ENCODE measurements at places on chromosomes 6 and 20. TPM values are rescaled to one million over a fixed set of nuclear protein-coding genes. Genes with fewer than 3 reads are reported as not detected.

GRCh38 chr6:17705428-17705777 is 1.3 kb downstream of the NUP153 start:
- no peak for DNase-seq

GRCh38 chr6:52650941-52651340 is 20.0 kb upstream of the TMEM14A start:
- DNase-seq: no peak

DNA sequence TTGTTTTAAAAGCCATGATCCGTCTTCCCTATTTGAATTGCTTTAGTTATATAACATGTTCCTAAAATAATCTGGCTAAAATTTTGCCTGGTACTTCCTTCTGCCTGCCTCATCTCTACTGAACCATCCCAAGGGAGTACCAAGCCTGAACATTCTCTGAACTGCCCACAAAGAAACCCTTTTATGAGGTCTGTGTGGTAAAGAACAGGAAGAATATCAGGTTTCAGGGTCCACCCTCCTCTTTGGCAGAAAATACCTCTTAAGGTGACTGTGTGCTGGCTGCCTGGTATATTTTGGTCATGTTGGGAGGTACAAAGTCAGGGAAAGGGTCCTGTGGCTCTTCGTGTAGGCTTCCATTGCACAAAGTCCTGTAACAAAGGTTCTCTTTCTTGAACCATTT is 574.1 kb upstream of the CHD6 start:
- no peak for DNase-seq

DNA sequence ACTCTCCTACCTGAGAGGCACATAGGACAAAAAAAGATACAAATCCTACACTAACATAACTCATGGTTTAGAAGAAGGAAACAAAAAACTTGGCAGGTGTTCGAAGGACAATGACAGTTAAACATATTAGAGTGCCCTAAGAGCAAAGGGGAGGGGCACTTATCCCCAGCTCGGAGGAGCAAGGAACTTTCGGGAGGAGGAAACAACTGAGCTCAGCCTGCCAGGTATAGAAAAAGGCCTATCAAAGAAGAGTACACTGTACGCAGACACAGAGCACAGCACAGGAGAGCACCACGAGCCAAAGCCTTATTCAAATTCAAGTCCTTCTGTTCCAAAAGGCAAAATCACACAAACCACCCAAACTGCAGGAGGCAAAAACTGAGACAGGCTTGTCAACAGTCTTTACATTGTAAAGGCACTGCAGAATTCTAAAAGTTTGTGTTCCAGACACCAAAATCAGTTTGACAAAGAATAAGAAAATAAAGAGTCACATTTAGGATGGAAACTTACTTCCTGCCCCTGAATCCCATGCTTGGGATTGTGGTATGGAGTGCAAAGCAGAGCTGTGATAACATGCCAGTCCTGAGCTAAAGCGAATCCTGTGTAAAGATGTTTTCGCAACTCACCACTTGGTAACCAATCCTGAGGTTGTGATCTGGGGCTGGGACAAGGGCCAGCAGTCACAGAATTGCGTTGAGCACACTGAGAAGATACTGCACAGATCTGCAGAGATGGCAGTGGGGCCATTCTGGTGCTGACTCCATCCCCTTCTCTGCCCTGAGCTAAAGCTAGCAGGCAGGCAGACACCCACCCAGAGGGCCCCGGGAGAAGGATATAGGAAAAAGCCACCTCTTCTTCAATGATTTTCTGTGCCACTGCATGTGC is 108.6 kb downstream of the CHD6 start:
- DNase-seq: no peak

DNA sequence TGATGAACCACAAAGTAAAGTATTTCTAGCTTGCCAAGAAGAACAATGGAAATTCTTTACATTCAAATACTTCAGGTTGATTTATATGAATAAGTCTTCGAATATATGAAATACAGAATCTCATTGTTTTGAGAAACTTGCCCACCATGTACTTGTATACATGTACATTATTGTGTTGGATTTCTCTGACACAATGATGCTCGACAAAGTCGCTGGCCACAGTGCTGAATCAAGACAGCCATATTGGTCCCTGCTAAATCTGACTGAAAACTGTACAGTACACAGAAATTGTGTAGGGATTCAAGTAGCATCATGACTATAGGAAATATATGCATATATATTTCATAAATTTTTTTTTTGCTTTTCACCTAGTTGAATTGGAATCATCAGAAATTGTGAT is 13.1 kb upstream of the LIN28B start:
- no peak for DNase-seq

DNA sequence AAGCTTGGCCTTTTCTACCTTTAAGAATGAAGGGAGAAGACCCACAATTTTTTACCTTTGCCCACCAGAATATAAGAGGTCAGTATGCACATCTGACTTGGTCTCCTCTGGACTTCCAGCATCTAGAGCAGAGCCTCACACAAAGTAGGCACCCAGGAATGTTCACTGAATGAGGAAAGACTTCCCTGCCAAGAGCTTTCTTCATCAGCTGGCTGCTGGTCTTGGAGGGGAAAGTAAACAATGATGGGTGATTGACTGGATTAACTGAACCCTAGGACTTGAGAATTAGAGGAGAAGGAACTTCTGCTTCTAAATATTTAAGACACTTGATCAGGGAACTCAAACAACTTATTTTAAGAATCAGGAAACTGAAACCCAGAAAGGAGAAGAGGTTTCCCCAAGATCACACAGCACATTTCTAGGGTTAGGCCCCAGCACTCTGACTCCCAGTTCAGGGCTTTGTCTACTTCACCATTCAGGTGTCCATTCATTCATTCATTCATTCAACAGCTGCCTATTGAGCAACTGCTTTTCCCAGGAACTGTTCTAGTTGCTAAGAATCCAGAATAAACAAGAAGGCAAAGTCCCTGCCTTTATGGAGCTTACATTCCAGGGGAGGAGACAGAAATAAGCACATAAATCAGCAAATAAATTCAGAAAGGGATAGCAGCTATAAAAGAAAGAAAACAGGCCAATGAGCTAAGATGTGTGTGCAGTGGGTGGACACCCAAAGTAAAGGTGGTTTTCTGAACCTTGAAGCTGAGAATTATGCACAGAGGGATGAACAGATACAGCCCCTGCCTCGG is 216.9 kb upstream of the LRFN2 start:
- no peak for DNase-seq

- DNase-seq: no peak
Measured at GRCh38 chr6:170160628-170161611, 130.0 kb downstream of the DLL1 start.

The CNKSR3 gene
- total RNA-seq: 9.5 TPM

- DNase-seq: no peak
Measured at GRCh38 chr20:55667024-55667423, 338.3 kb downstream of the CBLN4 start.

The TGM3 gene
- total RNA-seq: 0.32 TPM

The CFB gene
- total RNA-seq: 85.6 TPM

The VWA7 gene
- total RNA-seq: 4.2 TPM

The ITPA gene
- 40.9 TPM for total RNA-seq

- no peak for DNase-seq
Measured at GRCh38 chr20:61369731-61370520, 117.9 kb downstream of the CDH4 start.

The TRIM38 gene
- total RNA-seq: 23.0 TPM

DNA sequence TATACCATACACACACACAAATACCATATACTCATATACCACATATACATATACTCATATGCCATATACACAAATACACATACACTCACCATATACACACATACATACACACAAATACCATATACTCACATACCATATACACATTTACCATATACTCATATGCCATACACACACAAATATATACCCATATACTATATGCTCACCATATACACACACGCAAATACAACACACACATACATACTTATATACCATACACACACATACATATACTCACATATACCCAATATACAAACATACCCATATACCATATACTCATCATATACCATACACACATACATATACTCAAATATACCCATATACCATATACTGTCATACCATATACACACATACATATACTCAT is 99.2 kb downstream of the ZMYND8 start:
- DNase-seq: no peak

The SCRT2 gene
- total RNA-seq: not detected

GRCh38 chr6:30890646-30891449 is 6.5 kb downstream of the DDR1 start:
- DNase-seq: no peak
